NCI-H2171 treated with DMSO at 0.1 percent for 48 hours (cell line): ENCODE measurements at places on chromosomes 6 and 20.

GRCh38 chr20:20503777-20504530 is 136.1 kb downstream of the INSM1 start:
- DNase-seq = no peak

DNA sequence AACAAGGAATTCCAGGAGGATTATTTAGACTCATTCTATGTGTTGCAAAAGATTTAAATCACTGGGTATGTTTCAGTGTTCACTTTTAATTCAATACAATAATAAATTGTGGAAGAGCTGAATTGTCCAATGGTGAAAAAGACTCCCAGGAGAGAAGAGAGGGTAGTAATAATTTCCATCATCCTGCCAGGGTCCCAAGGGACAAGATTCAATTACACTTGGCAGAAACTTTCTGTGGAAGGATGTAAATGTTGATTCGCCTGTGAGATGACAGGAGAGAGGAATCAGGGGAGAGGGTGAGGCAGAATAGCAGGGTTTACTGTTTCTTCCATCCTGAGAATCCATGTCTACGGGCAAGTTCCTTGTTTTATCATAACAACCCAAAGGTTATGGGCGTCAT is 342.7 kb downstream of the ESR1 start:
- peak; percentile 6 for DNase-seq

GRCh38 chr6:7805850-7806214 is 79.9 kb downstream of the BMP6 start:
- DNase-seq = no peak

DNA sequence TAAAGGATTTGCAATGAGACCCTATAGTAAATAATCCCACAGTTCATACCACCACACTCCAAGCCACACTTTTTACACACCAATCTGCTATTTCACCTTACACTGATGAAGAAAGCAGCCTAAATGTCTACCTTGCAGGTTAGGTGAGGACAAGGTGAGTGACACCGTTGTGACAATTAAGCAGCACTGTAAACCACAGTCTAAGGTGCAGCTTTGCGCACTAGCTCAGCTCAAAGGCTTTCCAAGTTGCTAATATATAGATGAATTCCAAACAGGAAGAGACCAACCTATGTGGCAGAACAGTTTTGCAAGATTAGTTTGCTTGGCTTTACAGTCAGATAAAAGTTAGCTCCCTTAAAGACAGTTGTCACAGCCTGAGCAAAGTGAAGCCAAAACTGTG is 429.5 kb upstream of the MARCKS start:
- no peak for DNase-seq

DNA sequence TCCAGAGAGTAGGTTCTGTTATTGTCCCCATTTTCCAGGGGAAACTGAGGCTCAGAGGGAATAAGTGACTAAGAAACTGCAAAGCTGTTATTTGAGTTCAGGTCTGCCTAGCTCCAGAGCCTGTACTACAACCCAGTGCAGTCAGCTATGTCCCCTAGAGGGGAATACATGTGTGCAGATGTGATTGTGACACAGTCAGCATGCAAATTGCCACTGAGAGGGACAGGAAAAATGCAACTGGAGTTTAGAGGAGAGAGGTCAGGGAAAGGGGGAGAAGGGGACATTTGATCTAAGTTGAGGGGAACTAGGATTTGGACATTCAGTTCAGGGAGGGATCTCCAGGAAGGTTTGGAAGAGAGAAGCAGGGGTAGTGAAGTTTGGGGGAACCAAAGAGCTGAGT is 38.6 kb upstream of the EPB41L1 start:
- no peak for DNase-seq

DNA sequence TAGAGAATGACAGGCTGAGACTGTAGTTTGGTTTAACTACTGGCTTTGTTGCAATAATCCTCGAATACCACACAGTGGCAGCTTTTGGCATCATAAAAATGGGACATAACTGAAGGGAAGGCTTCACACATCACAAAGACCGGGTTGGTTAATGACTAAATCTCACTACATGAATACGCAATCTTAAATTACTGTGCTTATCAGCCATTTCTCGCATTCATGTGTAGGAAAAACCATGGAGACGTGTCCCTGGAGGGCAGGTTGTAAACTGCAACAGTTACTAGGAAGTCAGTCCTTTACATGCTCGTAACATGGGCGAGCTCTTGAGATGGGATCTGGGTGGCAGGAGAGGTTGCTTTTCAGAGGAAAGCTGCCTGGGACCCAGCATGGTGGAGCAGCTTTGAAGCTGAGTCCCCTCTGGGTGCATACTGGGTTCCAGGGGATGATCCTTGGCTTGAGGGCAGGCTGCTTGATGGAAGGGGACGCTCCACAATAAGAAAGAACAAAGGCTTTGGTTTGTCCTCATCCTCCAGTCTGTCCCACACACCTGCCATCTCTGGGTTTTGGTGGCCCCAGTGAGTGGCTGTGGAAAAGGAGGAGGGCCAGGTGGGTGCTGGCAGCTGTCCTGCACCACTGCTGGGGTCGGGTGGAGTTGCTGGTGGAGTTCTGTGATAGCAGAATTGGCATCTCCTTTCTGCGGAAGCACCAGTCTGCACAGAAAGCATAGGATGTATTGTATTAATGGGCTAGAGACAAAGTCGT is 2.1 kb downstream of the RPS21 start:
- DNase-seq = no peak

DNA sequence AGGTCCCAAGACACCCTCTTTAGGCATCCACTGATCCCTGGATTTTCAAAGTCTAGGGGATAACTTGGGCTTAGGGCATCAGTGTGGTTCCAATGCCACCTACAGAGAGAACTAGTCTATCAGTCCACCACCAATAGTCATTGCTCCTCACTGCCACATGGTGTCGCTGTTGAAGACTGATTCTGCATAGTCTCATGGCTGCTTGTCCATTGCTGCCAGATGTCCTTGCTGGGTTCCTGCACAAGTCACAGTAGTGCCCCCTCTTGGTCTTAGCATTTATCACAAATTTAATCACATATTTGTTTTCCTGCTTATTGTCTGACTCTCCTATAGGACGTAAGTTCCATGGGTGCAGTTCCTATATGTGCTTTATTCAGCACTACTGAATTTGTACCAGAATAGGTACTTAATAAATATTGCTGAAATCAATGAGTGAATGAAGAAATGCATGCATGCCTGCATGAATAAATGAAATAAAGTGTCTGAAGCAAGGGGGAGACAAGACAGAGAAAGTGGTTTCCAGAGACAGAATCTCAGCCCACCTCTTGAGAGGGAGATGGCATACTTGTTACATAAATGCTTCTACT is 45.9 kb upstream of the RALY start:
- DNase-seq = peak; percentile 58

- DNase-seq = peak; percentile 68
These were observed 33.0 kb upstream of the HFE start for GRCh38 chr6:26053992-26054780.

GRCh38 chr6:170143401-170144150 is 147.3 kb downstream of the DLL1 start:
- DNase-seq = no peak

DNA sequence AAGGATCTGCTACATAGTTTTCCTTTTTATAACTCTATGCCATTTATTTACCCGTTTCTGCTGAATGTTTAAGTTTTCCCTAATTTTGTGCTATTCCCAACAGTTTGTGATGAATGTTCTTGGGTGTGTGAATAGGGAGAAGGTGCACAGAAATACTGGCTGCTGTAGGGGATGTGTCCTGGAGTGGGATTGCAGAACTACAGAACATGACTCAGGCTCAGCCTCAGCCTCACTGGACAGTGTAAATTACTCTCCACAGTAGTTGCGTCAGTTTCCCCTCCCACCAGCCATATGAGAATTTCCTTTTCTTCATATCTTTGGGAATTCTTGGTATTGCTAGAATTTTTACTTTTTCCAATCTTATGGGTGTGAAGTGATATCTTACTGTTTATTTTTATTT is 57.0 kb downstream of the SLX4IP start:
- DNase-seq = no peak

DNA sequence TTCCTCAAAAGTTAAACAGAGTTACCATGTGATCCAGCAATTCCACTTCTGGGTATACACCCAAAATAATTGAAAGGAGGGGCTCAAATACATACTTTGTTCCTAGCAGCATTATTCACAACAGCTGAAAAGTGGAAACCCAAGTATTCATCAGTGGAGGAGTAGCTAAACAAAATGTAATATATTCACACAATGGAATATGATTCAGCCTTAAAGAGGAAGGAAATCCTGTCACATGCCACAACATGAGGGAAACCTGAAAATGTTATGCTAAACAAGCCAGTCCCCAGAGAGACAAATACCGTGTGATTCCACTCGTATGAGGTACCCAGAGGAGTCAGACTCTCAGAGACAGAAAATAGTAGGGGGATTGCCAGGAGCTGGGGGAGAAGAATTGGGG is 44.5 kb downstream of the PXDC1 start:
- DNase-seq = peak; percentile 29

DNA sequence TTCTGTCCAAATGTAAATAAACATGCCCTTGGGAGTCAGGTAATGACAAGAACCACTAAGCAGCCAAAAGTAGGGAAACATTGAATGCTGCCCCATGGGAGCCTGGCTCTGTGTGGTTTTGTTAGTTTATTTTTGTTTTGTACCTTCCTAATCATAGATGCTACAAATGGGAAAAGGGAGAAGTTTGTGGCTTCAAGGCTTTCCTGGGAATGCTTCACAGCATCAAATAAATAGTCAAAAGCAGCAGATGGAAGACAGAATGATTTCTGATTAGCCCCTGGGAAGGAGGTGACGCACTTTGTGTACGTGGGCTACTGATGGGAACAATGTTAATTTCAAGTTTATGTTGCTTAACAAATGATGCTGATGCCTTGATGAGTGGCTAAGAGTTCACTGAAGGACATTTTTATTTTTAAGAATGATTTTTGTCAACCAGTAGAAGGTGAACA is 532.7 kb downstream of the BCKDHB start:
- no peak for DNase-seq

GRCh38 chr6:12408752-12409151 is 118.6 kb downstream of the EDN1 start:
- no peak for DNase-seq

DNA sequence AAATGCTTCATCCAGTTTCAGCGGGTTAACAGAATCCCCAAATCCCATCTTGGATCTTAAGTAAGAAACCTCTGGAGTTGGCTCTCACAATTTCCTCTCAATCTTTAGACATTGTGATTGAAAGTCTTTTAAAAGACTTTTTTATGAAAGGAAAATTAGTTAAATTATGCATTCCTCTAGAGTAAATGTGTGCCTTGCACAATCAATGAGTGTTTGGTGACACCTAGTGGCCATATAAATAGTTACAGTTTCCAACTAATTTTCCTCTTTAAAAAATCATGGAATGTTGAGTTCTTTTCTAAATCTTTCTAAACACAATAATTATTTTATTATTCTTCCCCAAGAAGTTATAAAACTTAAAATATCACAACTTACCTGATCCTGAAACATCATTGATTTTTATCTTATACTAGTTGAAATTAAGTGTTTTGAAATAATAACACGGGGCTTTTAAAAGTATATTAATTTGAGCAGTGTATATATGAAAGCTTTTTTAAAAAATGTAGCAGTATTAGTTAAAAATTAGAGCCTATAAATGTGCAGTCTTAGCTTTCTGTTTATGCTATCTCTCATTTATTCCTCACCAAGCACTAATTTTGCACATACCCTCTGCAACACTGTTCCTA is 66.4 kb downstream of the PKHD1 start:
- DNase-seq = peak; percentile 17

DNA sequence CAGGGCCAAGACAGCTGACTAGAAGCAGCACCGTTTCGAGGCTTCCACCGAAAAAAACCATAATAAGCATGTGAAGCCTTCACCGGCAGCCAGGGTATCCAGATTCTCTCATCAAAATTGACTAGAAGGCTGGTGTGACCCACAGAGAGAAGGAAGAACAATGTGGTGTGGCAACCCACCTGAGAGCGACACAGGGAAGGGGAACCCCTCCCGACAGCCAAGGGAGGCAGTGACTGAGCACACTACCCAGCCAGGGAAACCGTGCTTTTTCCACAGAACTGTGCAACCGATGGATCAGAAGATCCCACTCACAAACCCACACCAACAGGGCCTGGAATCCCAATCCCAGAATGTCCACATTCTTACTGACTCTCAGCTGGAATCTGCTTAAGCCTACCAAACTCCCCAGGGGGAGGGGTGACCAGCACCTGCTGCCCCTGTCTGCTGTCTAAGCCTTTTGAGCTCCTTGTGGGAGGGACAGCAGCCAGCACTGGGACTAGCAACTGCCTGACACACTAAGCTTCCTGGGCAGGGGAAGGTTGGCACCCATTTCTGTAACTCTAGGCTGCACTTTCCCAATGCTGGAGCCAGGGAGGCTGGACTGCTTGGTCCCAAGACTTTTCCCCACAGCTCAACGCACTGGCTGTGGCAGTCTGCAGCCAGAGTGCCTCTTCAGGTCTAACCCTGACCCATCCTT is 231.9 kb upstream of the FAM83B start:
- no peak for DNase-seq

DNA sequence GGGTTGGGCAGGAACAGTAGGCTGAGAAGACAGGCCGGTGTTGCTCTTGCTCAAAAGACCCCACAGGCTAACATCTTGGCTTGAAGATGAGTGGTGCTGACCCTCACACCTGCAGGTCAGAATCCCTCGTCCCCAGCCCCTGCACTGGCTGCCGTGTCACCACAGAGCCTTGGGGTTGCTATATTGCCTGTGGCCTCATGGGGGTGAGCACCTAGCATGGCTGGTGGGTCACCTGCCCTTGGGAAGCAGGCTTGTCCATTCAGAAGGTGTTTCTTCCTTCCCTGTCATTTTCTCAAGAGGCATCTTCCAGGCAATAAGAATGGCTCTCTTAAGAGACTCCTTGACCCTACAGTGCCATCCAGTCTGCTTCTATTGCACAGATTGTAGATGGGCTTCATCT is 7.7 kb downstream of the SLC22A16 start:
- DNase-seq = no peak

- no peak for DNase-seq
These were observed 2.8 kb upstream of the BTN3A3 start for GRCh38 chr6:26437550-26437949.

- no peak for DNase-seq
These were observed 31.0 kb downstream of the IBTK start for GRCh38 chr6:82216549-82216948.

DNA sequence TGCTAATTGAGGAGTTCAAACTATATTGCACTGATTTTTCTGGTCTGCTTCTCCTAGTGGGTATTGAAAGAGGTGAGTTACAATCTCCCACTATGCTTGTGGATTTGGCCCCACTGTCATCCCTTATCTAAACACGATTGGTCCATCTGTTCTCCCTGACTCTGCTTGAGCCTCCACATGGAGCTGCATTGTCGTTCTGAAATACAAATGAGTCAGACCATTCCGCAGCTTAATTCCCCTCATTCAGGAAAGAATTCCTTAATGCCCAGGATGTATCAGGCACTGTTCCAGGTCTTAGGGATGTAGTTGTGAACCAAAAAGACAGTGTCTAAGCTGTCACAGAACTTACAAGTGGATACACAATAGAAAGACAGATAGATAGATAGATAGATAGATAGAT is 461.9 kb downstream of the QKI start:
- no peak for DNase-seq

- DNase-seq = no peak
These were observed 68.8 kb downstream of the GJA1 start for GRCh38 chr6:121504227-121504626.

DNA sequence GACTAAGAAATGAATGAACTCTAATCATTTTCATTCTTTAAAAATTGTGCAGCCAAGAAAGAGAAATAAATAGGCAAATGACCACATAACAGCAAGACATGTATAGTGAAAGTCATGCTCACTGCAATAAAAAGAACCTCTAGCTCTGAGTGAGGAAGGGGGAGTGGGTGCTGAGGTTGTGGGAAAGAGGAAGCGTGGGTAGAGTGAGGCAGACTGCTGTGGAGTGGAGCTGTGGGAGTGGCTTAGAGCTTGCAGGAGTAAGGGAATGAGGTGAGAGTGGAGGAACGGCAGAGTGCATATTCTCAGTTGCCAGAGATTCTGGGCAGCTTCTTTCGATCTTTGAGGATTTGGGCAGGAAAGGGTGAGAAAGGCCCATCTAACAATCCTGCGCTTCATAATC is 10.4 kb downstream of the DEFB129 start:
- DNase-seq = no peak
